ENCODE measurements at places on chromosomes 12 and 14.

- DNase-seq, result no peak
Observed at GRCh38 chr12:8508223-8508622, 5.1 kb upstream of the CLEC4D start.

DNA sequence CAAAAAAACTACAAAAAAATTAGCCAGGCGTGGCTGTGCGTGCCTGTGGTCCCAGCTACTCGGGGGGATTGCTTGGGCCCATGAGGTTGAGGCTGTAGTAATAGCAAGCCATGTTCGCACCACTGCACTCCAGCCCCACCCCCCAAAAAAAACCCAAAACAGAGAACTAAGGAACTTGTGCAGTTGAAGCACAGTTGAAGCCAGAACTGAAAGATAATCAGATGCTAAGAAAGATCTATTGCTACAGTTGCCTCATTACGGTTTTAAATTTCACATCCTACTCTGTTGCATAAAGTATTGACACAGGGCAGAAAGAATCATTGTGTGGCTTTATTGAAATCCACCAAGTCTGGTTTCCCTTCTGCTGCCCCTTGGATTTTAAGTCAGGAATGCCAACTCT is 3.8 kb downstream of the CS start:
- no peak for DNase-seq

DNA sequence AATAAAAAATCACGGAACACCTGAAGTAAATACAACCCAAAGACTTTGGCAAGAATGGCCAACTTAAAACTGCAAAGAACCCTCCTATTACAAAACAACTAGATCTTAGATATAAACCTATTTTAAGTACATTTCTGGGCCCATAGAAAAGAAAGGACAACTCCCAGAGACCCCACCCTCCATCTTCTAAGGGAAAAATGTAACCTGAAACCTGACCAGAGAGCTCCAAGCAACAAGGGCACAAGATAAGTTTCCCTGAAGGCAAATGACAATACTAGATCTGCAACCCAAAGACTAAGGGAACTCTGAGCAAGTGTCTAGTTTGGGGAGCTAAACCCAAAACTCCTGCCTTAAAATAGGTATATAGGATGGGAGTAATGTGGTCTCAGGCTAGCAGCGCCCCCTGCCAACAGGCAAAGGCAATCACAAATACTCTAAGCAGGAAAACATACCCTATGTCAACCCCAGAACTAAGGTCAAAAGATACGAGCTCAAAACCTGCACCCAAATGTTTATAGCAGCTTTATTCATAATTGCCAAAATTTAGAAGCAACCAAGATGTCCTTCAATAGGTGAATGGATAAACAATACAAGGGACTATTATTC is 218.9 kb downstream of the ITPR2 start:
- no peak for DNase-seq

GRCh38 chr14:77593501-77593961 is 22.9 kb downstream of the SPTLC2 start:
- no peak for DNase-seq

DNA sequence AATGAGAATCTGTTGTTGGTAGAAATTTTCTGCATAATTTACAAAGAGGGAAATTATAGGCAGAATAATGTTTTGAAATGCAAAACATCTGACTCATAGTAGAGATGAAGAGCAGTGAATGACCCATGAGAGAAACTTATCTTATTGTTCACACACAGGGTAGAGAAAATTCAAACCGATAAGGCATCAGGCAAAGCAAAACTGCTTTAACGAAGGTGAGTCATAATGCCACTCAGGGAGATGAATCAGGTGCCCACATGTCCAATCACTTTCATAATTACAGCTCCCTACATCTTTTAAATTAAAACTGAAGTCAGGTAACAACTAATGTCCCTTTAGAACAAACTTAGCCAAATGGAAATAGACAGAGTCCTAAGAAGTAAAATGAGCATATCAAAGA is 265.6 kb upstream of the GARIN6 start:
- DNase-seq, result no peak

GRCh38 chr12:54001283-54002187 is 1.6 kb downstream of the HOXC9 start:
- DNase-seq, result no peak

GRCh38 chr12:54419088-54419887 is at the start of gene ITGA5:
TSS of gene ITGA5 (minus strand) at chr12:54419266. CDS start at chr12:54419198, 68 bp downstream.
- no peak for DNase-seq

DNA sequence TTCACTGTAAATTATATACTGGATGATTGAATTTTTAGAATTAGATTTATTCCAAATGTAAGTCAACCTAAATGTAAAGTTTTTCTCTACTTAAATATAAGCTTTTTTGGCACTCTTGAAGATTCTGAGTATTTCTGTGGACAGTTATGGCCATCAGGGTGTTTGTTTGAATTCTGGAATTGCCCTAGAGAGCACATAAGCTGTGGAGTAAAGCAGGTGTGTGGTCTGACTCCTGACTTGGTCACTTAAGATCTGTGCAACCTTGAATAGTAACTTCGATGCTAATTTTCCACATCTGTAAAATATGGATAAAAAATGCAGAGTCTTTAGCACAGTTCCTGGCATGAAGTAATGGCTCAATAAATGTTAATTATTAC is 64.4 kb downstream of the FUT8 start:
- no peak for DNase-seq

- DNase-seq, result no peak
Observed at GRCh38 chr14:82223276-82223675, 689.6 kb upstream of the SEL1L start.

DNA sequence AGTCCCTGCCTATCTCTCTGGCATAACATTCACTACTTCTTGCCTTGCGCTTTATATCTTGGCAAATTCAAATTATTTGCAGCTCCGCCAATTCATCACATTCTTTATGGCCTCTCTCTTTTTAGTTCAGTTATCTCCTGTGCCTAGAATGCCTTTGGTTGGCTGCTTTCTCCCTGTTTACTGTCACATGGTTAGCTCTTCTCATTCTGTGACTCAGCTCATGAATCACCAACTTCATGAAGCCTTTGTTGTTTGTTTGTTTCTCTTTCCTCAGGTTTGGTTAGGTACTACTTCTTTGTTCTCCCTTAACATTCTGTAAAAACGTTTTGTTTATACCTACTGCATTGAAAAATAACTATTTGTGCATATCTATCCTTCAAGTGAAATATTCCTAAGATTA is 376.5 kb upstream of the GARIN6 start:
- DNase-seq, result no peak

GRCh38 chr12:40117818-40118217 is 11.9 kb upstream of the SLC2A13 start:
- DNase-seq, result no peak

DNA sequence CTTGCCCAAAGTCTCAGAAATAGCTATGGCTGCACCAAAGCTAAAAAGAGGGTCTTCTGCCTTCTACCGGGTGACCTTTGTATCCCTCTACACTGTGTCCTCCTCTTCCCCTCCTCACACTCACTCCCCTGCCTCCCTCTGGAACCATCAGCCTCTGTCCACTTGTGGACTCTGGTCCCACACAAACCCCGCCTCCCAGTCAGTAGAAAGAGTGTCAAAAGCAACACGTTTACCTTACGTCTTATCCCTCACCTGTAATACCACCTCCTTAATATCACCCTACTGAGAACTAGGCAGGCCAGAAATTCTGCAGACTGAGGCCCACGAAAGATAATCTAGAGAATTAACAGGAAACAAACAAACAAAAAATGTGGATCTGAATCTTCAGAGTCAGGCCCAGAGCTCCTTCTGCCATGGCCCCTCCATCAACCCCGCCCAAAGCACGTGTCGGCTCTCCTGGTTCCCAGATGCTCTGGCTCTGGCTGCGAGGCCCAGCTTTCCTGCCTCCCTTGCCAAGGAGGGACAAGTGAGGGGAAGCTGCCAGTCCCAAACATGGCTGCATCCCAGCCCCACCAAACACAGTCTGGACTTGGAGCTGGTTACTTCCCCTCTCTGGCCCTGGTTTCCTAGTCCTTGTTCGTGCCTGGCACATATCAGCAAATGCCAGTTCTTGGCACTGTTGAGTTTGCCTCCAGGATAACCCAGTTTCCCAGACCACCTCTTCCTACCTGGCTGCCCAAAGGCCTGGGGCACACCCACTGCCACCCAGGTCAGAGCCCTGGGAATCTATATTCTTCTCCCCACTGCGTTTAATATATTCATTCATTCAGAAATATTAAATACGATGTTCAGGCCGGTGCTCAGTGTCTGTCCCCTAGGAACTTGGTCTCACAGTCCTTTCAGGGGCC is 2.7 kb downstream of the ACTN1 start:
- no peak for DNase-seq

DNA sequence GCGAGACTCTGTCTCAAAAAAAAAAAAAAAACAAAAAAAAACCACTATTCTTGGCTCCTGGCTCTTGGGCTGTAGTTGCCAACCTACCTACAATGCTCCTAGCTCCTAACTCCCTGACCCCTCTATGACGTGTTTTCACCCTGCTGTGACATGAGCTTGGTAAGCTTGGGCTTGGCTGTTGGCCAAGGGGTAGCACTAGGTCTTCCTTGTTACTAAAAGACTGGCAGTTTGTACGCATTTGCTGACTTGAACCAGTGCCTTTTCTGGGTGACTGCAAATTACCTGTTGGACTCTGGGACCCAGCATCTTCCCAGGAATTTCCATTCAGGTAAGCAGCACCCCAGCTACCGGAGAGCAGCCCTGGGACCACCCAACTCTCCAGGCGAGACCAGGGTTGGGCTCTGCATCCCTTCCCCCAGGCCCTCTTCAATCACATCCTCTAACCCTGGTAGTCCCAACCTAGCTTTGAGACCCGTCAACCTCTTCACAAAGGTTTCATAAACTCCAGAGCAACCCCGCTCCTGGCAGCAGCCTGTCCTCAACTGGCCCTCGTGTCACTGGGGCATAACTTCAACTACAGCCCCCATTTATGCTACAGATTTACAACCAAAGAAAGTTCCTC is 8.3 kb downstream of the CDK2AP1 start:
- DNase-seq, result no peak

- no peak for DNase-seq
Observed at GRCh38 chr12:121494093-121494787, 86.6 kb downstream of the KDM2B start.

GRCh38 chr12:107684990-107685359 is 624 bp upstream of the PWP1 start:
- no peak for DNase-seq

DNA sequence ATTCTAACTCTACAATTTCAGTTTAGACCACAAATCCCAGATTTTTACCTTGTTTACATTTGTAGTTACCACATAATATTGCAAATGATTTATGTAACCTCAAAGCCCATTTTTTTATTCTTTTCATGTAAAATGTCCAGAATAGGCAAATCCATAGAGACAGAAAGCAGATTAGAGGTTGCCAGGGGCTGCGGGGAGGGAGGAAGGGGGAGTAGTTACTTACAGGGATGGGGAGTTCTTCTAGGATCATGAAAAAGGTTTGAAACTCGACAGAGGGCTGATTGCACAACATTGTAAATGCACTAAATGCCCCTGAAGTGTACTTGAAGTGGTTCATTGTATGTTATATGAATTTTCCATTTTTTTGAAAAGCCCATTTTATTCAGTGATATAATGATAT is 66.5 kb downstream of the PPP2R5C start:
- no peak for DNase-seq

- no peak for DNase-seq
Observed at GRCh38 chr12:55467836-55468235, 2.1 kb downstream of the OR6C70 start.

- DNase-seq, result no peak
Observed at GRCh38 chr12:10363914-10364814, 25.7 kb downstream of the KLRK1 start.

DNA sequence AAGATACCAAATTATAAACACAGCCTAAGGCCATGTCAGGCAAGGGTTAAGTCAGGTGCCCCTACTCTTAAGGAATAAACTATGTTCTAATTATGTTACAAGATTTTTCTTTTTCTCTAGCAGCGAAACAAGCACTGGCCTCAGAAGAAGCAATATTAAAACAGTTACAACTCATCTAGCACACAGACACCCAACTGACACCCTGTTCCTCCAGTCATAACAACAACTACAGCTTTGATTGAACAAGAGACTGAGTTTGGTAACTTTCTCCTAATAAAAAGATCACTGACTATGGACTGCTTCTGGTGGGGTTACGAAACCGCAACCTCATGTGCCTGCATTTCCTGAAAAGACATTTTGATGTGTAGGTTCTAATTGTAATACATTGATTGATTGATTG is 3.3 kb upstream of the DAO start:
- DNase-seq, result no peak

- DNase-seq, result no peak
Observed at GRCh38 chr12:93772003-93772700, 95.0 kb downstream of the CRADD start.

GRCh38 chr12:71587012-71587411 is 76.6 kb downstream of the ZFC3H1 start:
- no peak for DNase-seq

DNA sequence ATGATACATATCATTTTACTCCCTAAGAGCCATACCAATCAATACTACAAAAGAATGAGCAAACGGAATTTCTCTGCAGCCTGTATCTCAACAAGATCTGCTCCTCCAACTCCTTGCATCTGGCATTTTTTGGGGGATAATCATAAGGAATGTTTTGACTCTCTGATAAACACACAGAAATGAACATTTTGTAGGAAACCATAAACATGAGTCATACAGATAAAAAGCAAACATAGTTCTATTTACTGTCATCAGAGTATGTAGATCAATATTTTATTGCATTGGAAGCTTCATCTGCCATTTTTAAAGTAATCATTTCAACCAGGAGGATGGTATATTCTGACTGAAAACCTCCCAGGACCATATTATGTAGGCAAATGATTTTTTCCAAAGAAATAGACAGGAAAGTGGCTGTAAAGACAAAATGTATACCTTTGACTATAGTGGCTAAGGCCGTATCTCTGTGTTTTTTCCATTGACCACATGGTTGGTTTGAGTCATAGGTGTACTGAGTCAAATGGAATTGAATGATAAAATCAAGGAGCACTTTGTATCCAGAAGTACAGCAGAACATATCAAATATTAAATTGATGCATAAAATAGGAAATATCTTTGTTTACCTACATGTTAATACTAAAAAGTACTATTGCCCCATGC is 32.4 kb upstream of the CD69 start:
- no peak for DNase-seq

- DNase-seq, result no peak
Observed at GRCh38 chr14:29222671-29223268, 456.2 kb downstream of the FOXG1 start.

- no peak for DNase-seq
Observed at GRCh38 chr14:38507299-38507698, 251.4 kb upstream of the CLEC14A start.

- DNase-seq, result no peak
Observed at GRCh38 chr12:2679816-2680675, 114.7 kb upstream of the FKBP4 start.

- DNase-seq, result no peak
Observed at GRCh38 chr14:39016733-39017095, 86.3 kb downstream of the SEC23A start.

GRCh38 chr12:123906711-123907420 is 65.8 kb downstream of the CCDC92 start:
- DNase-seq, result no peak

GRCh38 chr12:67804168-67804567 is 155.6 kb downstream of the DYRK2 start:
- DNase-seq, result no peak

GRCh38 chr12:47954467-47955045 is 8.8 kb upstream of the TMEM106C start:
- DNase-seq, result no peak

All from activated CD8-positive, alpha-beta memory T cell treated with anti-CD3 and anti-CD28 coated beads for 1 hour (primary cell).